ENCODE measurements at places on chromosomes 11 and 22. TPM values are rescaled to one million over a fixed set of nuclear protein-coding genes. Genes with fewer than 3 reads are reported as not detected.

- peak; percentile 57 for ATAC-seq
Measured at GRCh38 chr11:117426297-117426685, 98.6 kb downstream of the CEP164 start.

- no peak for ATAC-seq
Measured at GRCh38 chr22:47067321-47067890, 305.0 kb downstream of the TBC1D22A start.

- ATAC-seq, result peak; percentile 43
Measured at GRCh38 chr11:57649826-57650738, at the start of gene YPEL4. Gene YPEL4 (minus strand): TSS chr11:57649912. CDS start chr11:57647107, 2,805 bp downstream.

DNA sequence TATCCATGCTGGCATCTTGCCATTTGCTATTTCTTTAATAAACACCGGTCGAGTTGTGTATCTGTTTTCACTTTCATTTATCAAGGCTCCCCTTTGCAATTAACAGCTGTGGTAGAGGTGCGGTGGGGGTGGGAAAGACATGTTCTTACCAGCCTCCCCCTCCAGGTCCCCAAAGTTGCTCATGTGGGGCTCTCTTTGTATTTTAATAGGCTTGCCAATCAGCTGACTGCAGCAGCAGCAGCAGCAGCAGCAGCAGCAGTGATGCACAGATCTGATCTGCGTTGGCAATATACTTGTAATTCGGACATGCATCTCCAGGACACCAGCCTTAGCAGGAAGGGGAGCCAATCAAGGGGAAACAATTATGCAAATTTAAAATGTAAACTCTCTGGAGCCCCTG is 40.3 kb upstream of the E2F8 start:
- no peak for ATAC-seq

GRCh38 chr11:12118949-12119348 is 8.6 kb downstream of the MICAL2 start:
- no peak for ATAC-seq

GRCh38 chr11:95877291-95877690 is 46.6 kb downstream of the MTMR2 start:
- ATAC-seq, result no peak

GRCh38 chr11:85062659-85063058 is 564.5 kb downstream of the DLG2 start:
- ATAC-seq, result no peak

DNA sequence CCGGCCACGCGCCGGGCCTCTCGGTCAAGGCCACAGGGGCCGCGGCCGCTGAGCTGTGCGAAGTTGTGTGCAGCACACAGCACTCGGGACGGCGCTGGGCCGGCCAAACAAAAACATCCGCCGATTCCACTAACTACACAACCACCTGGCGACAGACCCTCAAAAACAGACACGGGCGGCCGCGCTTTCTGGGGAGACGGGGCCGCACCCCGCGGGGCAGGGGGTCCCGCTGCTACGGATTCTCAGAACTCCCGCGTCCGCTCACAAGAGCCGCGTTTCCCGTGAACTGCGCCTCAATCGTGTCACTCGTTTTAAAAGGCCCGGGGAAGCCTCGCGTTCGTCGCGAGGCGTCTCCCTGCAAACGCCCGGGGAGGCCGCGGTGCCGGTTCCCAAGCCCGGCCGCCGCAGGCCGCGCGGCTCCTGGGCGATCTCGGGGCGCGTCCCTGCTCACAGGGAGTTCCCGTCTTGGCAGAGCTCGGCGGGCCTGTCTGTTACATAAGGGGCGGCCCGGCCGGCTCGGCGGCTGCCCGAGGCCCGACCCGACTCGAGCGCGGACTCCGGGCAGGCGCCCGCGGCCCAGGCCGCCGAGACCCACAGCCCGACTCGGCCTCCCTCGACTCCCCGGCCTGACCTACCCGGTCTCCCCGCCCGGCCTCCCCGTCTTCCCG is 936 bp downstream of the BRD1 start:
- peak; percentile 62 for ATAC-seq

- ATAC-seq, result no peak
Measured at GRCh38 chr22:48053973-48054372, 1291.5 kb downstream of the TBC1D22A start.

DNA sequence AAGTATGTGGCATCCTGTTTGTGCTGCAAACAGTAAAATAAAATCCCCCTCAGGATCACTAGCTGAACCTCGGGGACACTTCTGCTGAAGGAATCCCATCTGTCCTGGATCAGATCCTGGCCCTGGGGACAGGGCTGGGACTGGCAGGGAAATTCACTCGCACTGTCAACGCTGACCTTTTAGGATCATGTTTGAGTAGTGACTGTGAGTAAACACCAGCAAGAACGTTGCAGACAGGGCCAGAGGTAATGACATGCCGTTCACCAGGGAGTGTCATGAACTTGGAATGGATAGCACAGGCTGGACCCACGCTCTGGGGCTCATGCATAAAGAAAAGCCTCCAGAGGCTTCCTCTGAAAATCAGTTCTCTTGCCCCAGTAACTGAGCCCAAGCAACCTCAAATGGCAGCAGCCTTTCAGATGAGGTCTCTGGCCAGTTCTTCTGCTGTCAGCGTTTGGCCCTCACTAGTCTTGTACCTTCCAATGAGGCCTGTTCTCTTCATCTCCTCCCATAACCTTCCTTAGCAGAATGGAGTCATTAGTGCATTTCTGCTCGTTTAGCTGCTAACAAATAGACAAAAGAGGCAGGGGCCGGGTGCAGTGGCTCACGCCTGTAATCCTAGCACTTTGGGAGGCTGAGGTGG is 51.0 kb upstream of the BARX2 start:
- peak; percentile 38 for ATAC-seq

DNA sequence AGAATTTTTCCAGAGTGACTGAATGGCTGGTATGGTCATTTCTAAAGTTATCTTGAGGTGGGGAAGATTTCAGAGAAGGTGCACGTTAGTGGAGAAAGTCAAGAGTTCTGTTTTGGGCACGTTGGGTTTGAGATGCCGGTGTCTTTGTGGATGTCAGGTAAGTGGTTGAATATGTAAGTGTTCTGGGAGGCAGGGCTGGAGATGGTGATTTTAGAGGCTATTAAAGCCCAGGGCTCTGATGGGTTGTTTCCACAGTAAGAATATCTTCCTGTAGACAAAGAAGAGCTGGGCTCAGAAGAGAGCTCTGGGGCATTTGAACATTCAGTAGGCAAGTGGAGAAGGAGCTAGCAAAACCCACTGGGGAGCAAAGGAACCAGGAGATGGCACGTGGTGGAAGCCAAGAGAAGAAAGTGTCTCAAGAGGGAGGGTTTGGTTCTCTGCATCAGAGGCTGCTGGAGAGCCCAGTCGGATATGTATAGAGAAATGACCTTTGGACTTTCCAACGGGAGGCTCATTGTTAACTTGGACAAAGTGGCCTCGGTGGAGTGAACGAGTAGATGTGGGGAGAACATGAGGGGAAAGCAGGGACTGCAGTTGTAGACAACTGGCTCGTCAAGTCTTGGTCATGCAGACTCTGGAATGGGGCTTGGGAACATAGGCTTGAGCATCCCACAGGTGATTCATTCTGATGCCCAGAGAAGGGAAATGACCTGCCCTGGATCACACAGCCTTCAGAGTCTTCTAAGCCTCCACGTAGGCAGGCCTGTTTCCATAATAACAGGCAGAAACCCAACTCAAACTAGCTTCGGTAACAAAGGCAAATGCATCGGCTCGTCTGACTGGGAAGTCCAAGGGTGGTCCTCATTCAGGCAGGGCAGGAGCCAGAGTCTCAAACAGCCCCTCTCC is 98.4 kb upstream of the PARVA start:
- ATAC-seq, result no peak

- no peak for ATAC-seq
Measured at GRCh38 chr11:10204021-10204420, 90.0 kb downstream of the SBF2 start.

DNA sequence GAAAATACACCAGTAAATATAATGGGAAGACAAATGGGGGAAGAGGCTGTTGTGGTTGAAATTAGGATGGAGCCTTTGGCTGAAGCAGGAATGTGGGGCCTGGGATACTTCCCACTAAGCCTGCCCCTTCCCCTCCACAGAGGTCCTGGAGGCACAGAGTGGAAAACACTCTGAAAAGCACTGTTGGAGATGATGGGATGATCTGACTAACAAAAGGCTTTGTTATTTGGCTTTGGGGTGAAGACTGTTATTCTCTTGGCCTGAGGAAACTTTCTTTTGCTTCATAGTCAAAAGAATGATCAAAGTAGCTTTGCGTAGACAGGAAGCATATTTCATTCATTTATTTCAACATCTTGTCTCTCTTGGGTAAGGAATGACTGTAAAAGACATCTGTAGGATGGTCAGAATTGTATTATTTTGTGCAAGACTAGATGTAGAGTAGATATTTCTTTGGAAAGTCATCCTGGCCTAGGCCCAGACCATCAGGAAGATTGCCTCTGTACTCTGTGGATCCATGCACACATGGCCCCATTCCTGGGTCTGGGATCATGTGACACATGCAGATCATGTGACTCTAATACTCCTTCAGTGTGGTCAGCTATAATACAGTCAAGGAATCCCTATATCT is 111.4 kb downstream of the SPON1 start:
- ATAC-seq, result no peak

DNA sequence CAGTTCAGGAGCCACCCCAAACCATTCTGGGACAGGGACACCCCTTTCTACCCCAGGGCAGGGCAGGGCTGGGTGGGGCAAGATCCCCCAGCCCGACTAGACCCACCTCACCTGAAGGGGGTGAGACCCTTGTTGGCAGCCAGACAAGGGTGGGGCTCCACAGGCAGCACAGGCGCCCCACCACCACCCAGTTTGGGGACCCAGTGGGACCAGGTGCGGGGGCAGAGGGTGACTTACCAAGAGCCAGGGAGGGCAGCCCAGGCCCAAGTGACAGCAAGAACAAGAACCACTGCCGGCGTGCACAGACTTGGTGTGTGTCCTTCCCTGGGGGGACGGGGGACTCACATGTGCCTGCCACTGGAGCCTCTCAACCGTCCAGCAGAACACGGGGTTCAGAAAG is 2.2 kb downstream of the ADM2 start:
- no peak for ATAC-seq

The BLID gene
- 0.56 TPM for total RNA-seq

The GSTP1 gene
- 2,342 TPM for total RNA-seq

The SLC1A2 gene
- total RNA-seq, result not detected
